ENCODE measurements at places on chromosomes 4 and X. TPM values are rescaled to one million over a fixed set of nuclear protein-coding genes. Genes with fewer than 3 reads are reported as not detected.

- DNase-seq, result no peak
These were observed 368.7 kb downstream of the BCOR start for GRCh38 chrX:39728852-39729598.

DNA sequence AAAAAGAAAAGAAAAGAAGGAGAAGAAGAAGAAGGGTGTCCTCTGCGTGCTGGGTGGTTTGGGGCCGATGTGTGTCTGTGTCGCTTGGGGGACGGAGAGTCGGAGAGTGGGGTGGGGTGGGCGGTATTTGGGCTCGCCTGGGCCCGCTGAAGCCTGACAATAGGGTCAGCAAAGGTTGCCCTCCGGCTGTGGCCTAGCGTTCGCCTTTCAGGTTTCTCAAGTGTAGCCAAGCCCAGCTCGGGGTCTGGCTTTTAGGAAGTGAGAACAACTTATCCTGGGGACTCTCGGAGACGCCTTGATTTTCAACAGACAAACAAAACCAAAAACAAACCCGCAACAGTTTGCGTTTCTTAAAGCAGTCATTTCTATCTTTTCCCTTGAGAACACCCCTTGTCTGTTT is 4.1 kb upstream of the SOX3 start:
- DNase-seq, result no peak

NEXMIF gene
- total RNA-seq, result not detected

DNA sequence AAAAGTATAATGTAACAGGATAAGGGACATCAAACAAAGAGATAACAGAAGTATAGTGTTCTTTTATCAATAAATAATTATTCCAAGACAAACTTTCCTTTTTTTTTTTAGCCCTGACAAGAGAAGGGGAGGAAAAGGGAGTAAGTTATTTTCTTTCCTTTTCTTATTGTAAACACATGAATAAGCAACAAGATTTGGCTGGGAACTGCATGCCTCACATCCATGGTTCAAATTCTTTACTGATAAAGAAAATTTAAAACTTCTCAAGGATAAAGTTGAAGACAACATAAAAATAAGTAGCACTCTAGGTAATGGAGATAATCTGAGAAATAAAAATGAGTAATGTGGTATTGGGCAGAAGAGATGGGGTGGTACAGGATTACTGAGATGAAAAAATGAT is 71.6 kb downstream of the NEK1 start:
- DNase-seq, result no peak

CORIN gene
- not detected for total RNA-seq

CLCN3 gene
- total RNA-seq, result 42.3 TPM

- DNase-seq, result no peak
These were observed 71.9 kb downstream of the NAA11 start for GRCh38 chr4:79253924-79254323.

PRRG1 gene
- 18.0 TPM for total RNA-seq

GRCh38 chr4:74751247-74751646 is 43.1 kb downstream of the BTC start:
- no peak for DNase-seq

- no peak for DNase-seq
These were observed 1.5 kb upstream of the FATE1 start for GRCh38 chrX:151714362-151714761.

GRCh38 chr4:184959786-184960185 is 58.5 kb upstream of the HELT start:
- DNase-seq, result no peak

GRCh38 chr4:74480267-74480666 is 35.3 kb downstream of the AREG start:
- no peak for DNase-seq

GRCh38 chr4:71304289-71304850 is 34.5 kb upstream of the SLC4A4 start:
- peak; percentile 25 for DNase-seq

DNA sequence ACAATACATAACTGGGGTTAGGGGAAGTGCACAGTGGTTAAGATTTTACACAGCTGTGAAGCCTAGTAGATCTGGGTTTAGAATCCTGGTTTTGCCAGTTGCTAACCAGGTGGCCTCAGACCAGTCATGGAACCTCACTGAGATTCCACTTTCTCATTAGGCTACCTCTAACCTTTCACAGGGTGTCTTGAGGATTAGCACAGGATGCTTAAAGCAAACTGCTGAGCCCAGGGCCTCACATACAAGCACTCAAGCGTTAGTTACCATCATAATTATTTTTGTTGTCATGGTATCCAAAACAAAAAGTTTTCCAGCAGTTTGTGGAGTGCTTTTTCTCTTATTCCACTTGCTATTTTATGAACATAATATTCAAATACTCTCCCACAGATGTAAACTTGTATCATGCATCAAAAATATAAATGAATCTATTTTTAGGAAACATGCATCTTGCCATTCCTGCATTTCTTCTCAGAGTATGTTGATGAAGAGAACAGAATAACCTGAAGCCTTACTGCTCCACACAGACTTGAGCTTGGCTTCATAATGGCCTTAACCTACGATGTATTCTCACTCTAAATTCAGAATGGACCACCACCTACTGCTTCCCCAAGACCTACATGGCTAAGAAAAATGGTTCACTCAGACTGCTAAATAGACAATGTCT is 12.6 kb downstream of the AP1S2 start:
- no peak for DNase-seq

GRCh38 chr4:41143311-41144039 is 70.9 kb downstream of the APBB2 start:
- peak; percentile 76 for DNase-seq

DNA sequence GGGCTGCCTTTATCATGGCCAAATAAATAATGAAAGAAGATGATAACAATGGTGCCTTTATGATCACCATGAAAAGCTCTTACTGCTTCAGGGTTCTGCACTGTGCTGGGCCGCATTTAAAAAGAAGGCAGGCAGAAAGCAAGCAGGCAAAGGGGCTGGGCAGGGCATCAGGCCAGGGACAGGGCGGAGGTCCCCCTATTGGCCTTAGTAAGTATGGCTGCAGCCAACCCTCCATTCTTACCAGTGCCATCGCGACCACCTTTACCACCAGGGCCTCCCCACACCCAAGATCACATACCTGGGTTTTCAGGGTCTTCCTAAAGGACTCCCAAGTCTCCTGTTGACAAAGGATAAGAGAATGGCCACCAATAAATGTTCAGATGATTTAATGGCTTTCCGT is 38.9 kb downstream of the CNGA2 start:
- DNase-seq, result no peak

MAP9 gene
- total RNA-seq, result 20.9 TPM

DNA sequence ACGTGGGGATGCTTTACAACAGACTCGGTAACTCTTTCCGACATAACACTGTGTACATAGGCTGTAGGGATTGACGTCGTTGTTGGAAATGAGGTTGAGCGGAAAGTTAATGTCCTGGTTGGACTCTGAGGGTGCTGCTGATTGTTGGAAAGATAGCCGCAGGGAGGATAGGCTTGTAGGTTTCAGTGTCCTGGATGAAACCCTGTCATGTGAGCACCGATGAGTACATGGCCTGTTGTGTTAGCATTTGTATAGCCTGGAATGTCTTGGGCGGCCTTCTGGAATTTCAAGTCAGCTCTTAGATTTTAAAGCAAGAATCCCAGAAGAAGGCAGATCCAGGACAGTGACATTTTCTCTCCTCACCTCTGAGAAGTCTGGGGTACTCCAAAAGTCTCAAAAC is 63.3 kb downstream of the TBC1D14 start:
- no peak for DNase-seq

DNA sequence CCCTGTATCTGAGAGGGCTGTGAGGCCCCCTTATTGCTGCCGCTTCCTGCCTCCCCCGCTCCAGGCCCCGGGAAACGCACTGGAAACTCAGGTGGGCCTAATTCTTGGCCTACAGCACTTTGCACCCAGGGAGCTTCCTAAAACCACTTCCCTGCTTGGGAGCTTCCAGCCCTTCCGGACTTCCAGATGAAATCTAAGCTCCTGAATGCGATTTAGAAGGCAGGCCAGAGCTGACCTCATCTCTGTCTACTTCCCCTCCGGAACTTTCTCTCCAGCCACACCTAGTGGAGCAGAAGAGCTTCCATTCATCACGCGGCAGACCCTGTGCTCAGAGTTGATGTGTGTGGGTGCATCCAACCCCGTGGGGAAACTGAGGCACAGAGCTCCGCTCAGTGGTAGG is 84.2 kb downstream of the SORCS2 start:
- no peak for DNase-seq

GCNA gene
- total RNA-seq, result 1.2 TPM

AFF1 gene
- total RNA-seq, result 5.4 TPM

VCX2 gene
- not detected for total RNA-seq

- no peak for DNase-seq
These were observed 57.6 kb upstream of the UBQLN2 start for GRCh38 chrX:56505866-56506265.

DNA sequence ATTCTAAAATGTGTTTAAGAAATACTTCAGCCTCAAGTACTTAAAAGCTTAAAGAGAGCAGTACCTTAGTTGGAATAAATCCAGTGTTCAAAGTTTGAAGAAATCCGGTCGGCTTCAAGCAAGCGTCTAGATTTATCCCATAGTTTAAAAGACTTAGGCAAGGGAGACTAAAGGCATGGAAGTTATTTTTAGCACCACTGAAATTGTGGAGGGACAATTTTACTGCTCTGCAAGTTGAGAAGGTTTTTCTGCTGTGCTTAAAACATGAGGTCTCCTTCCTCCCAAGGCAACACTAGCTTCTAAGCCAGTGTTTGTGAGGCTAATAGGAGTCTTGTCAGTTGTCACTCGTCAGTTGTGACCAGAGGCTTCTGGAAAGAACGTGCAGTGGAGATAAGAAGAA is 183.5 kb downstream of the MSL3 start:
- DNase-seq, result no peak

DNA sequence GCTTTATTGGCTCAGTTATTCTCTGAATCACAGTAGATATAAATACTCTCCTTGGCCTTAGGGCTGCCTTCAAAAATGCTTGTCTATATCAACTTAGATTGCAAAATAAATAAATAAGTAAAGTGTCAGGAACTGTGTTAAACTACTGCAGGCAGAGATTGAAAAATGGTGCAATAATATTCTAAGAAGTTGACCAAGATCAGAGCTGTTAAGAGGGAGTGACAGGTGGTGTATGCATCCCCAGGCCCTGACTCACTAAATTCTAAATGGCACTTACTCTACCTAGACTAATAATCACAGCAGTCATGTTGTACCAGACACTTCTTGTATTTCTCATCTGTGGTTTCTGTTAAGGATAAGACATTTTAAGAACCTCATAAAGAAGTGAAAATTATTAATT is 235.1 kb upstream of the SPOCK3 start:
- DNase-seq, result no peak

APLN gene
- 0.31 TPM for total RNA-seq

FOXR2 gene
- 0.07 TPM for total RNA-seq

ADAM29 gene
- total RNA-seq, result not detected

DNA sequence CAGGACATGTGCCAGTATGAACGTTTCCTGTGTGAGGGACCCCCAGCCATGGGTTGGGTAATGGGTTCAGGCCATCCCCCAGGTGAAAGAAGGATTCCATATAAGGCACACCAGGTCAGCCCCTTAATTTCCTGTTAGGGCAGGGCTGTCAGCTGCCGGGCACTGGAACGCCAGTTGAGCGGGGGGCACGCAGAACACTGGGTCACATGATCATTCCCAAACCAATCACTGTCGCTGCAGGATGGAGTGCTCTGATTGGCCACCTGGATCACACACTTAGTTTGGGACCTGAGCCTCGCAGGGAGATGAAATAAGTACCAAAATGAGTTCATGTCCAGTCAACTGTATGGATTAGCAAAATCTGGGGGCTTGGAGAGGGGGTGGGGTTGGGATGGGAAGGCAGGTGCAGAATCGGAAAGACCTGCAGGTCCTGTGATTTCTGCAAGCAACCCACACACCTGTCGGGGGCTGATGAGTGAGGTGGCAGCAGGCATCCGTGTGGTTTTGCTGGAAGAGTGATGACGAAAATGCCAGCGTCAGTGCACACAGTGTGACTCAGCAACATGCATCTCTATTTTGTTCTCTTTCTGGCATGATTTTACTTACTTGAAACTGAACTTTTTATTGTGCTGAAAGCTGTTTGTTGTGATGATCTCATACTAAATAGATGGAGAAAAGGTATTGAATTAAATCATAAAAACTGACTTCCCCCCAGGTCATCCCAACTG is 32.2 kb downstream of the RNF212 start:
- DNase-seq, result peak; percentile 79

GRCh38 chr4:163595580-163595979 is 101.1 kb downstream of the TMA16 start:
- DNase-seq, result no peak

GRCh38 chr4:25308306-25308705 is 4.3 kb upstream of the ZCCHC4 start:
- DNase-seq, result no peak

Data from A172 (cell line).